ENCODE measurements at places on chromosomes 6 and 20.

DNA sequence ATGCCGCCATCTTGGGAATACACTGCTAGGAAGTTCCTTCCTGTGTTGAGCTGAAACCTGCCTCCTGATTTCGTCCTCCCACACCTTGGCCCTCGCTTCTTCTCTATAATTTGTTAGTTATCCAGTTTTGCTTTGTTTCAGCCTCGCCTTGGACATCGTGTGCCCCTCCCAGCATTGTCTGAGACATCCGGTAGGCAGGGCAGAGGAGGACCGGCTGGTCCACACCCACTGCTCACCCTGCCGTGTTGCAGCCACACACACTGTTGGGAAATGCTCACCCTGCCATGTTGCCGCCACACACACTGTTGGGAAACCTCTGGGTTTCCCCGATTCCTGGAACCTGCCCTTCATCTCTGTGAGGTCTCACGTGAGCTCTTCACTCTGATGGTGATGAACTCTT lies 105.1 kb downstream of the CDH4 start:
- no peak for DNase-seq

- no peak for DNase-seq
Measured at GRCh38 chr20:49281059-49281912, 3.4 kb upstream of the ZNFX1 start.

- no peak for DNase-seq
Measured at GRCh38 chr6:143099647-143100046, 39.0 kb downstream of the AIG1 start.

DNA sequence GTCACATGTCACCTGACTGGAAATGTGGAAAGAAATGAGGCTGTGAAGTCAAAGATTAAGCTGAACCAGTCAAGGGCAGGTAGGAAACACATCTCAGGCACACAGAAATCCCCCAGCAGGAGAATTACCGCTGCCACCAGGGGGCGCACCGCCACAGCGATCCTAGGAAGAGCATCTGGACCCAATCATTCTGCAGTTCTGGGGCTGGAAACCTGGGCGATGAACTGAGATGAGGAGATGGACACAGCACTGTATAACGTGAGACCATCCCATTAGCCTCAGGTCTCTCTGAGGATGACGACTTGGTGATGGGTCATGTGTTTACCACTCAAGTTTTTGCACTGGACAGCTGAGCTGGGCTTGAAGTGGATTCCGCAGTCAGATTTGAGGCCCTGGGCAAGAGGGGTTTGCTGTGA lies 6.5 kb upstream of the SLC24A3 start:
- no peak for DNase-seq

DNA sequence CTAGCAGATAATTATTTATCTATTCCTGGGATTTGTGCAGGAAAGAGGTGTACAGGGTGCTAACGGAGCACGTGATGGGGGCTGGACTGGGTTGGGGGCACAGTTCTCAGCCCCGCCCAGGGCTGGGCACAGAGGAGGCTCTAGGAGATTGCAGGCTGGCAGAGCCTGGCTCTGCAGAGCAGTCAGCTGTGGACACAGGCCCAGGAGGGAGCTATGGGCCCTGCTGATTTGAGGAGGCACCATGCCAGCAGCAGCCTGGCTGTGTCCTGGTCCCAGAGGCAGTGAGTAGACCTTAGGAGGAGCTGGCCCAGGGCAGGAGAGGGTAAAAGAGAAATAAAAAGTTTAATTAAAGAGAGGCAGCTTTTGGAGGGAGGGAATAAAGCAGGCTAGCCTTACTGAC lies 19.3 kb downstream of the MAFB start:
- DNase-seq = no peak

GRCh38 chr20:57208198-57208597 lies 58.2 kb downstream of the BMP7 start:
- DNase-seq = no peak

- DNase-seq = peak; percentile 53
Measured at GRCh38 chr20:13261460-13262301, 40.6 kb downstream of the ISM1 start.

DNA sequence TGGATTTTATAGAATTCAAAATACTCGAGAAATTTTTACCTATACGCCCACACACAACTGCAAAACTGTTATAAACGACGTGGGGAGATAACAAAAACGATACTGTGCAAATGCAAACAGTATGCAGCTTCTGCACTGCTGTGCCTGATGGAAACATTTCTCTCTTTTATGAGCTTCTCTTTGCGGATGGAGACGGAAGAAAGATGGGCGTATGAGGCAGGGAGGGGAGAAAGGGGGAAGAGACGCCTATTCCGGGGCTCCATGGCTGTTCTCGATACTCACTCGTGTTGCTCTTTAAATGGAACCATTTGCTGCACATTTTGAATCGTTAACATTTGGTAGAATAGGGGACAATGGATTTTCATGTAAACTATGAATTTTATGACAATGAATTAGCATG lies 69.1 kb upstream of the EXOC2 start:
- no peak for DNase-seq

GRCh38 chr6:127146932-127147331 lies 28.5 kb downstream of the RSPO3 start:
- DNase-seq = no peak

DNA sequence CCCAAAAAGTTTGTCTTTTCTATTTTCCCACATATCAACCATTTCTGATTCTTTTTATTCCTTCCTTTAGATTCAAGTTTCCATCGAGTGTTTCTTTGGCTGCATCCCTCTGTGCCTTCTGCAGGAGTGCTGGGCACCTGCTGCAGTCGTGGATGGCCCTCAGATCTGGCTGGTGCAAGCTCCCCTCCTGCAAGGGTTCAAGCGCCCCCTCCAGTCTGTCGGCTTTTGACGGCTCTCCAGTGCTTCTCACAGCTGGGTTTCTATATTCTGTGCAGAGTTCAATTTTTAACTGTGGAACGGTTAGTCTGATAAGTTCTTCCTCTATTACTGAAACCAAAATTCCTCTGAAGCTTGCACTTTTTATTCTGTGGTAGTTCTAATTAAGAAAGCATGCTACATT lies 132.1 kb downstream of the HUS1B start:
- no peak for DNase-seq

DNA sequence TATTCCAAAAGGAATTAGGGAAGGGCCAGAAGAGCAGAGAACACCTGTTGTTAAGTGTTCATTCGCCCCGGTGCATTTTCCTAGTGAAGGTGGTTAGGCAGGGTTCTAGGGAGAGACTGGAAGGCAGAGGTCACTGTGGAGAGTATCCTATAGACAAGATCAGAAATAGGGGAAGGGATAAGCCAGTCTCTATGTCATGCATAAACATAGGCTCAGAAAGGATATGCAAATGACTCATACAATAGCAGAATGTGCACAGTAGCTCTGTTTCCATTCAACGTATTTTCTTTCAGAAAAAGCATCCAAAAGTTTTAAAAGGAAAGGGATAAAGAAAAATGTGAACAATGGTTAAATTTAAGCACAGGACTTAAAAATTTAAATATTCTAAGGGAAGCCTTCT lies 47.4 kb downstream of the BMP6 start:
- no peak for DNase-seq

- DNase-seq = no peak
Measured at GRCh38 chr20:364905-365794, 15.4 kb upstream of the TRIB3 start.

DNA sequence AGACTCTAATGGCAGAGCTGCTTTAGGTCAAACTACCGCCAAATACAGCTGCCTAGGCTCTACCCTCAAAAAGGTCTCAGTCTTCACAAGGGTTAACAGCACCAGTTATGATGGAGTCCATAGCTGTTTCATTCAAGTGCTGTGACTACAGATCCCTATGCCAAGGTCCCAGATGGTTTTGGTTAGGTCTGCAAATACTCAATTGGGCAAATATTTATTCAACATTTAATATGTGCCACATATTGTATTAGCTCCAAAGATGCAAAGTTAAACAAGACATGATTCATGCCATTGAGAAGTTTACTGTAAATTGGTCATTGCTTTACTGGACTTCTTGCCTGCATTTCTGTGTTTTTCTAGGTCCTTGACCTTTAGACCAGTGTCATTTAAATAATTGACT lies 55.8 kb upstream of the TFAP2D start:
- DNase-seq = no peak

- DNase-seq = peak; percentile 11
Measured at GRCh38 chr20:33933469-33933909, 60.2 kb upstream of the RALY start.

DNA sequence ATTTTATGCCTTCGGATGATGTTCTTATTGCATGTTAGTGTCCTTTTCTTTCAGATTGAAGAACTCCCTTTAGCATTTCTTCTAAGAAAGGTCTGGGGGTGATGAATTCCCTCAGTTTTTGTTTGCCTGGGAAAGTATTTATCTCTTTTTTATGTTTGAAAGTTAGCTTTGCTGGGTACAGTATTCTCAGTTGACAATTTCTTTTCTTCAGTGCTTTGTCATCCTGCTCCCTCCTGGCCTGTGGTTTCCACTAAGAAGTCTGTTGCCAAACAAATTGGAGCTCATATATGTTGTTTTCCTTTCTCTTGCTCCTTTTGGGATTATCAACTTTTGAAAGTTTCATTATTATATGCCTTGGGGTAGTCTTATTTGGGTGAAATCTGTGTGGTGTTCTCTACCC lies 11.5 kb downstream of the GRM1 start:
- no peak for DNase-seq

DNA sequence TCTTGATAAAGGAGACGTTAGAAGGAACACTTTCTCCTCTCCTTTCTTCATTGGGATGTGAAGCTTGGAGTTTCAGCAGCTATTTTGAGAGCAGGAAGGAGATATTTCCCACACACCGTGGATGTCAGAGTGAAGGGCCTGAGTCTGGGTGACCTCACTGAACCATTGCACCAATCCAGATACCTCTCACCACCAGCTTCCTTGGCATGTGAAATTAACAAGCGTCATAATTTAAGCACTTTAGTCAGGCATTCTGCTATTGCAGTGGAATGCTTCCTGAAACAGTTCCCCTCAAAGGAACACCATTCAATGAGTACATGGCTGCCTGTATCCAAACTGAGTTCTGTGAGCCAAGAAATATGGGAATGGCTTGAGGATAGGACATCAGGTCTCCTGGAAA lies 83.7 kb downstream of the CHMP4B start:
- DNase-seq = no peak

DNA sequence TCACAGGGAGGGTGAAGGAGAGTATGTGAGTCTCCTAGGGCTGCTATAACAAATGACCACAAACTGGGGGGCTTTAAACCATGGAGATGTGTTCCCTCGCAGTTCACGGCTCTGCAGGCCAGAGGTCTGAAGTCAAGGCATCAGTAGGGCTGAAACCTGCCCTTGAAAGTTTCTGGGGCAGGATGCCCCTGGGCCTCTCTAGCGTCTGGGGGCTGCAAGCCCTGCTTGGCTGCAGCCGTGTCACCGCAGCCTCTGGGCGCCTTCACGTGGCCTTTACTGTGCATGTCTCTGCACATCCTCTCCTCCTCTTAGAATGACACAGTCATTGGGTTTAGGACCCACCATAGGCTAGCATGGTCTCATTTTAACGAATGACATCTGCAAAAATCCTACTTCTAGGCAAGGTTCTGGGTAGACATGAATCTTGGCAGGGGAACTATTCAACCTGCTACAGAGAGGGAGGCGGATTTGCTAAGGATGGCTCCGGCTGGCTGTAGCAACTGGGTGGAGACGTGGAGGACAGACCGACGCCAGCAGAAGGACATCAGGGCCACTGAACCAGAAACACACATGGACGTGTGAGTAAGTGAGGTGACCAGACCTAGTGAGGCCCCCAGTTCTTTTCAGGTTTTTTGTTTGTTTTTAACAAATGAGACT lies 58.6 kb downstream of the PHACTR3 start:
- DNase-seq = no peak

DNA sequence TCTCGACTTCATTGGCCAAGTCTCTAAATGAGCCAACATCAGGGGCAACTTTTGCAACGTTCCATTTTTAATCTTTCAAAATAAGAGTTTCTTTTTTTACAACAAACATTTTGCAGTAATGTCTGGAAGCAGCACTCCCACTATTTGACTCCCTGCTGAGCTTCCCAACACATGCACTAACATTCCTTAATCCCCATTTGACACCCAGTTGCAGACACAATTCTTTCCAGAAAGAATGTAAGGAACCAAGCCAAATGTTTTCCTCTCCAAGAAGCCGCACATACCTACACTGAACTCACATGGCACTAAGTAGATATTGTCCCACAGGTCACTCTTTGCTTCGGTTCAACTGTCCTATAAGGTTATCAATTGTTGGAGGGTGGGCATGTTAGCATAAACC lies 165.6 kb downstream of the GRM1 start:
- no peak for DNase-seq

DNA sequence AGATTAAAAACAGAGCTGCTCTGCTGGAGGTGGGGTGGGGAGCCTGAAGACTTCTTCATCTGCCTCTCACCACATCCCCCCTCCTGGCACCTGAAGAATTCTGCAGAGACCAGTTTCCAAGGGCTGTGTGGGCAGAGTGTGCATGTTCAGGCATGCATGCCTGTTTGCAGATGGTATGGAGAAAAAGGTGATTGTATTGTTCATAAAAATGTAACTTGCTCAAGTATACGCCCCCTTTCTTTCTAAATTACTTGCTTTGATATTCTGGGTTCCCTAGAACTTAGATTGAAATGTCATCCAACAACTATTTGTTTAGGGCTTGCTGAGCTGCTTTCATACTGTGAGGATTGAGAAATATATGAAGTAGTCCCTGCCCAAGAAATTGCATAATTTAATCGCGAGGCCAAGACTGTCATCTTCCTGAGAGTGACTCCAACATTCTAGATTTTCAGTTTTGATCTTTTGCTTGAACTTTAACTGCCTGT lies 83.6 kb downstream of the LCA5 start:
- no peak for DNase-seq

GRCh38 chr6:37174196-37174514 lies 4.2 kb downstream of the PIM1 start:
- no peak for DNase-seq

- no peak for DNase-seq
Measured at GRCh38 chr20:14235355-14235754, 102.1 kb downstream of the FLRT3 start.

DNA sequence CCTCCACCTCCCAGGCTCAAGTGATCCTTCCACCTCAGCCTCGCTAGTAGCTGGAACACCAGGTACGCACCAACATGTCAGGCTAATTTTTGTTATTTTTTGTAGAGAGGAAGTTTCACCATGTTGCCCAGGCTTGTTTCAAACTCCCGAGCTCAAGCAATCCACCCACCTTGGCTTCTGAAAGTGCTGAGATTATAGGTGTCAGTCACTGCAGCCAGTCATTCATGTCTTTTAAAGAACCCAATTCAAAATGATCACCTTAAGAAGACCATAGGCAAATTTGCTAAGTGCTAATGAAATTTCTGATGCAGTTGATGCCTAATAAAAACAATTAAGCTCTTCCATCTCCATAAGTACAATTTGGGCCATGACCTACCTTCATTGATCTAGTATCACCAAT lies 2.6 kb upstream of the VNN2 start:
- no peak for DNase-seq

GRCh38 chr6:15025446-15025845 lies 220.4 kb upstream of the JARID2 start:
- no peak for DNase-seq

All from activated T-helper 1 cell treated with anti-CD3 and anti-CD28 coated beads, Interleukin-2, amount 50 U/mL, for 16 hours (primary cell).